ENCODE measurements at places on chromosomes 4 and X.

DNA sequence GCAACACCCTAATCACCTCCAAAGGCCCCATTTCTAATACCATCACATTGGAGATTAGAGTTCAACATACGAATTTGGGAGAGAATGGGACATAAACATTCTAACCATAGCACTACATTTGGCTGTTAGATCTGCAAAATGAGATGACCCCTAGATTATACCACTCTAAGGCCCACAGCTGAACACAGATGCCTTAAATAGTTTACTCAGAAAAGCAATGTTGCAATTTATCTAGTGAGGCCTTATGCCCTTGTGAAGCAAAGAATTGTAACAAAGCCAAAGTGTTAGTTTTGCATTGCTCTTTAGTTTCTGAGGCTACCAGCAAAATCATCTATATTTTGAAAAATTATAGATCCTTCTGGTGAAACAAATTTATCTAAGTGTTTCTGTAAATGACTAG, 31.6 kb upstream of the ARHGEF6 start:
- no peak for DNase-seq

GRCh38 chr4:7251321-7251720, 59.0 kb downstream of the SORCS2 start:
- DNase-seq = no peak

DNA sequence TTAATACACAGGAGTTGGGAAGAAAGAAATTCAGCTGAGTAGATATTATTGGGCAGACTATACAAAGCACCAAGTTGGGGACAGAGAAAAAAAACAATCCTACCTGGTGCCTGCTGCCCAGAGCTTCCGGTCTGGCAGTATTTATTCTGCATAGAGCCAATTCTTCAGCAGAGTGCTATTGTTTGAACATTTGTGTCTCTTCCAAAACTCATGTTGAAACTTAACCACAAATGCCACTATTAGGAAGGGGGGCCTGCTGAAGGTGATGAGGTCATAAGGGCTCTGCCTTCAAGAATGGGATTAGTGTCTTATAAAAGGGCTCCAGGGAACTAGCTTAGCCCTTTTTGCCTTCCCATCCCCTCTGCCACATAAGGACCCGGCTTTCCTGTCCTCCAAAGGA, 136.2 kb downstream of the EVC2 start:
- DNase-seq = no peak

DNA sequence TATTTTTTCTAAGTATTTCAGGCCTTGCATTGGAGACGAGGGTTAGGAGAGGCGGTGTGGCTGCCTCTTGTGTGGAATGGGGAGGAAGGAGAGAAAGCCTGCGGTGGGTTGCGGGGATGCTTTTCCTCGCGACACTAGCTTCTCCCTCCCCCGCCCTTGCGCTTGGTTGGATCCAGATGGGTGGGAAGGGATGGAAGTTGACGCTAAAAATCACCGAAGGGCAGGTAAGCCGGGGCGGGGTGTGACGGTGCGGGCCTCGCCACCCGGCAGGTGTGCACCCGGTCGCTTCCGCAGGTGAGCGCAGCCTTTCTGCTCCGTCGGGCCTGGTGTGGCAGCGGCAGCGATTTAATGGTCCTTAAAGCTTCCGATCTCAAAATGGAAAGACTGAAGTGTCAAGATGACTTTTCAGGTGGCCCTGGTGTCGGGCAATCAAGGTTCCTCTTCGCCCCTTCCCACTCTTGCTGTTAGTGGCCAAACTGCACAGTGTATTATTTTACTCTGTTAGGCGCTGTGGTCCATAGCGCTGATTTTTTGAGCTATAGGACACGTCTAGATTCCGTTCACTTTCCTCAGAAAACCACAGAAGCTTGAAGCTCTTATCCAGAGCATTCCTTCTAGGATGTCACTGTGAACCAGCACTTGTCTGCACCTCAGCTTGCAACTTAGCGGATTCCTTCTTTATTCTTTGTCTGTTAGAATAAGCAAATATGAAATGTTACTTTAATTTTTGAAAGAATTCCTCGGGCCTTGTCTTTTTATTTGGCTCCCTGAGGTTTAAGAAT, 765 bp downstream of the ENOPH1 start:
- DNase-seq = no peak

DNA sequence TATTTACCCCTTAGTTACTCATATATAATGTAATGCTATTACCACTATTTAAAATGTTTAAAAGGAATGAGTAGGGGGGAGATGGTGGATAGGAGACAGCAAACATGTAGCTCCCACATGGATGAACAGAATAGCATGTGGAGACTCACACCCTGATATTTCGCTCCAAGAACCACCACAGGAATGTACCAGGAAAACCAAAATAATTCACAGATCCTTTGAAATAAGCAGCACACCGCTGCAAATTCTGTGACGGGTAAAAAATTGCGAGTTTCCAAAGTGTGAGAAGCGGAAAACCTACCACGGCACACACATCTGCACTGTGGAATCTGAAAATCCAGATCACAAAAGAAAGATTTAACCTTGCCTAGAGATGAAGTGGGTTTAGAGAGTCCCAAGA, 428.2 kb downstream of the TLL1 start:
- no peak for DNase-seq

DNA sequence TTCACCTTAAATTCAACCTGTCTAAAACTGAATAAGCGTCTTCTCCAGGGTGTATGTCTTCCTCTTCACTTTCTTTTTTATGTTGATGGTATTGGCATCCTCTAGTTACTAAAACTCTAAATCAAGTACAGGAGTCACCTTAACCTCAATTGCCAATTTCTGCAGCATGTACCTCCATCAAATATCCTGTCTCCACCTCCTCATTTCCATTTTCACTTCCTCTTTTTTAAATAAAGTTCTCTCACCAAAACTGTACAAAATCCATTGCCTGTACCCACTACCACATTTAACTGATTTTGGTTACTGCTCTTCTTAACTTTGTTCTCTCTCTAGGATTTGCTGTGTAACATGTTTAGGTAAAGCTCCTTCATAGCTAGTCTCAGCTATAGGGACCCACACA, 9.2 kb upstream of the NPFFR2 start:
- no peak for DNase-seq

DNA sequence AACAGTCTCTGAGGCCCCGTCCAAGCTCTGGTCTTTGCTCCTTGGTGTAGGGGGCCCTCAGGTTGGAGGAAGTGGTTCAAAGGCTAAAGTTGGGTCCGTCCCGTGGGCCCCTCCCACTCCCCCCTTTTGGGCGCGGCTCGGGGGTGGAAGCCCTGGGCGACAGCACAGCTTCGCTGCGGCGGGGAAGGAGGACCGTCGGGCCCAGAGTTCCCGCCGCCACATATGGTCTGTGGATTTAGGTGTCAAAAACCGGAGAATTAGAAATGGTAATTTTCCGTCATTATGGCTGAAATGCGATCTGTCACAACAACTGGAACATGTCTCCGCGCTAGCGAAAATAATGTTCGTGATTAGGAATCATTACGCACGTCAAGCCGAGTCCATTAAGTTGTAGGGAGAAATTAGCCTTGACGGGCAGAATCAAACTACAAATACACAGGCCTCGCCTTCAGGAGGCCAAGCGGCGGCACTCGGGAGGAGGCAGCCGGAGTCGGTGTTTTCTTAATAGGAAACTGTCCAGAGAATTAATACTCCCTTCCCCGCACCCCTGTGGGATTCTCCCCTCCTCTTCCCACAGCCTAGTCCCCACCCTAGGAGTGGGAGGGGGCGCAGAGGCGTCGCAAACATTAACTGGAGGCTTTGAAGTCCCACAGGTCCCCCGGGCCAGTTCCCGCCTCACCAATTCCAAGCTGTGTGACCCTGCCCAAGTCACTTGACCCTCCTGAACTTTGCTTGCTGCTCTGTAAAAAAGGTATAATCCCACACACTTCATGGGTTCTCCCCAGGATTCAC, 15.0 kb downstream of the NKX3-2 start:
- DNase-seq = no peak

All from PC-9 (cell line).